ENCODE measurements at places on chromosomes 11 and 22. TPM values are rescaled to one million over a fixed set of nuclear protein-coding genes. Genes with fewer than 3 reads are reported as not detected.
A peak's percentile ranks its signal among the peaks of the same experiment; 100 is the strongest.

The RAB38 gene
- polyA plus RNA-seq, result 15.4 TPM

The FUT4 gene
- 2.6 TPM for polyA plus RNA-seq

The CCDC73 gene
- not detected for polyA plus RNA-seq

DNA sequence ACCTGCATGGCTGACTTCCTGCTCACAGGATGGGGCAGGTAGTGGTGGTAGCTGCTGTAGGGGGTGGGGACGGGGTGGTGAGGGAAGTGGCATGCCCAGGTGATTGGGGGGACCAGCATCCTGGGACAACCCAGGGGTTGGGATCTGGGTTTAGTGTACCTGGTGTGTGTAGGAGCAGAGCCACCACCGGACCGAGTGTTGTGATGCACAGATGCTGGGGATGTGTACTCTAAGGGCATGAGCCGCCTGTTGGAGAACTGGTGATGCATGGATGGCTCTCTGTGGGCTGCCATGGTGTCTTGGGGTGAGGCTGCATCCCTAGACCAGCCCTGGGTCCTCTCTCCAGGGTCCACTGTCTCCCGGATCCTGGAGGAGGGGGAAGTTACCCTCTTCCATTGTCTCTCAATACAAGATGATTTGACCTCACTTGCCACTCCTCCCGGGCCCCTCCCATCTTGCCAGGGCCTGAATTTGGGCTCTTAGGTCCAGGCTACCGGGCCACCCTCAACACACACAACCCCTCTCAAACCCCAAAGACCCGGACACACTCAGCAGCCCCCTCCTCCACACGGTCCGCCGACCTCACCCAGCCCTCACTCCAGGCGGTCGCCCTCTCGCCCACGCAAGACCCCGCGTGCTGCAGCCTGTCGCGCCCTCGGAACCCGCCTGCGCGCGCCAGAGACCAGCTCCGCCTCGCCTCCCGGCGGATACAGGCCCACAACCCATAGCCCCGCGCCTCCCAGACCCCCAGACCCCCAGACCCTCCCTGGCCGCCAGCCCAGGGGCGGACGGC is 619 bp downstream of the LRRC75B start:
- peak; percentile 66 for DNase-seq

DNA sequence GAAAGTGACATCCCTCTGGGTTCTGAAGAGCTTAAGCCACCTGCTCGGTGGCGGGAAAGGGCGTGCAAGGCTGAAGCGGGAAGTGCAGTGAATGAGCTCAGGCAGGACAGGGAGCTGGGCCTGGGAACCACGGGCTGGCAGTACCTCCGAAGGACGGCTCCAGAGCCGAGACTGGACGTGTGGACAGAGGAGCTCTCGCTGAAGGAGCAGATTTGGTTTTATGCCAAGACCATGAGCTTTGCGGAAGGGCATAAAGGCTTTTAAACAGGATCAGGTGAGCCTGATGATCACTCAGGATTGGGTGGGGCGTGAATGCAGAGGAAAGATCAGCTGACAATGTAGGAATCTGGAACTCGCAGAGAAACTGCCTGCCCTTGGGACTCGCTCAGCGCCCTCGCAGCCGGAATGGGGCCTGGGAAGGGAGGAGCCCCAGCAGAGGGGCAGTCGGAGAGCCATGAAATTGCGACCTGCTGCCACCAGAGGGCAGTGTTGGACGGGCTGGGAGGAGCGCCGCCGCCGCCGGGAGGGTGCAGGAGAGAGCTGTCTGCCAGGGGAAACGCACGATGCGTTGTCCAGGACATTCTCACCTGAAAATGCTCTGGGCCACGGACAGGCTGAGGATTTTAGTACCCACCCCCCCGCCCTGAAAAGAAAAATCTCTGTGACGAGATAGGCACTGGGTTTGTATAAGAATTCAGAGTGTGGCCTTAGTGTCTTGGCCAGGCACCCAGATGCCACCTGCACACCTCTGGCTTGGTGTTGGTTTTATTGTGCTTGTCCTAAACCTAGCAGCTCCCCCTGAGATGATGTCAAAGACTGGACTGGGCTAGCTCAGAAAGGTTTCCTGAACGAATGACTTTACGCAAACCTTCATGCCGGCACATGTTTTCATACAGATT is 324.4 kb downstream of the NTM start:
- DNase-seq, result peak; percentile 96

DNA sequence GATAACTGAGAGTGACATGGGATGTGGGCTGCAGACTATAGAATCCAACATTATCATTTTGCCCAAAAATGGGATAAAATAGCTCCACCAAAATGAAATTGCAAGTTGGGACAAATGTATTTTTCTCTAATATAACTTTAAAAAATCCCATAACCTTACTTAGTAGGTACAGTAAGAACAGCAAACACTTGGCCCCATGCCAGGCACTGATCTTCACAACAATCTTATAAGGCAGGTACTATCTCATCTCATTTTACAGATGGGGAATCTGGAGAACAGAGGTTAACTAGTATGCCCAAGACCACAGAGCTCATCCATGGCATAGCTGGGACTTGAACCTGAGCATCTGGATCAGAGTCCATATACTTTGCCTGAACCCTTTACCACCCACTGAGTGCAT is 13.5 kb upstream of the ARHGEF17 start:
- no peak for DNase-seq
